ENCODE measurements at places on chromosomes 6 and 20.

DNA sequence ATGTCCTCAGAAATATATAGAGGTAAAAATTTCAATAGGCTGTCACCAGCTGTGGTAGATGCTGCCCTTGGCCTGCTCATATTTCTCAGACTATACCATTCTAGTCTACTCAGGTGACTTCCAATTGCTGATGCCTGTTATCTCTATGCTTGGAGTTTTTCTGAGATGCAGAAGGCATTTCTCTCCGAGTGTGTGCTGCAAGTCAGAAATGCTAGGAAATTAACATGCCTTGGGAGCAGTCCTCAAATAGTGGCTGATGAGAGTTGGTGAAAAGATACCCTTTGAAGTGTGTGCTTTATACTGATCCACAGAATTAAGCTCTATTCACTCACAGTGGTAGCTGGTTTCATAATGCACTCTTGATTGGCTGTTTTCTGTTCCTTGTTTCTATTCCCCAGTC, 43.2 kb upstream of the PKIB start:
- DNase-seq: no peak

GRCh38 chr20:17077030-17077429, 149.8 kb upstream of the PCSK2 start:
- no peak for DNase-seq

DNA sequence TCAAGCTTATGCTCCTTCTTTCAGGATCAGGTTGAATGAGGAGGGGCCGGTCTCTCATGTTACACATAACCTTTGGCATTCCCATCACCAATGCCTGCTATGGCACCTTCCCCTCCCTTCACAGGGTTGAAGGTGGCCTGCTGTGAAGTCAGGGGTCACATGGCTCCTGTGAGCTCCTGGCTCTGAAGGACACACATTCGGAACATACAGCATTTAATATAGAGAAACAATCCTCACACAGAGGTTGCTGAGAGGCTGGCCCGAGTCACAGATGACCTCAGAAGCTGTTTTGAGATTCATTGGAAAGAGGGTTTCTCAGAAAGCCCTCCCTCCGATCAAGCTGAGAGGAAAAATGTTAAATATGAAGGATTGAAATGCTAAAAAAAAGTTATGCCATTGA, 82.1 kb downstream of the PSMG4 start:
- DNase-seq: no peak

GRCh38 chr6:15242937-15243614, 2.8 kb upstream of the JARID2 start:
- DNase-seq: no peak

DNA sequence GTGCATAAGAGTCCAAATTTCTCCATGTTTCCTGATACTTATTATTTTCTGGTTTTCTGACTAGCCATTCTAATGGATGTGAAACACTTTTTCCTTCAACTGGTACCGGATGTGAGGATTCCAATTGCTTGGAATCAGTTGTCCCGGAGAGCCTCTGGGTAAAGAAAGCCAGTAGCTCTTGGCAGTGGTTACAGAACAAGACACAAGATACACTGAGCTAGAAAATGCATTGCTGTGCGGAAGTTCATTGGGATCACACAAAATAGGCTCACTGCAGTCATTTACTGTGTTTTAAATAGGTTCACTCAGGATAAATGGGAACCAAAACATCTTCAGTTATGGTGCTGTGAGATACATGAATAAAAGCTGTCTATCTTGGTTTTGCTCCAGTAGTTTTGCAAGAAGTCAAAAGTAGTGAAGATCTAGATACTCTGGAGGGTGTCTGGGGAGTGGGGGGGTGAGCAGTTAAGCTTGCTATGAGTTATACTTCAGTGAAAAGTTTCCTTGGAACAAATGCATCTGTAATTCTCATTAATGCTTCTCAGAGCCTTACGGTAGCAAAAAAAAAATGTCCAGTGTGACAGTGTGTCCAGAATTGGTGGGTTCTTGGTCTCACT, 54.4 kb upstream of the RNF182 start:
- no peak for DNase-seq

- no peak for DNase-seq
These were observed 167.4 kb upstream of the OLIG3 start for GRCh38 chr6:137661601-137662000.

All from left forelimb (tissue), 1 donor.